GM23338 (cell line): ENCODE measurements at places on chromosomes 5 and 9. TPM values are rescaled to one million over a fixed set of nuclear protein-coding genes. Genes with fewer than 3 reads are reported as not detected.

- H3K4me3 ChIP-seq = no peak overlapping the region
- 0 out of 2 replicates have a peak, but pooled peaks cover 4% of the 10 kb centered on the region for H3K4me1 ChIP-seq
- DNase-seq = no peak
- H3K27me3 ChIP-seq = no peaks in the 10 kb centered on the region; the same call in 1 of the 2 replicates
- no peaks in the 10 kb centered on the region for H3K36me3 ChIP-seq
- H3K27ac ChIP-seq = no peak overlapping the region
These were observed 66.7 kb downstream of the PSD2 start for GRCh38 chr5:139862313-139862712.

DNA sequence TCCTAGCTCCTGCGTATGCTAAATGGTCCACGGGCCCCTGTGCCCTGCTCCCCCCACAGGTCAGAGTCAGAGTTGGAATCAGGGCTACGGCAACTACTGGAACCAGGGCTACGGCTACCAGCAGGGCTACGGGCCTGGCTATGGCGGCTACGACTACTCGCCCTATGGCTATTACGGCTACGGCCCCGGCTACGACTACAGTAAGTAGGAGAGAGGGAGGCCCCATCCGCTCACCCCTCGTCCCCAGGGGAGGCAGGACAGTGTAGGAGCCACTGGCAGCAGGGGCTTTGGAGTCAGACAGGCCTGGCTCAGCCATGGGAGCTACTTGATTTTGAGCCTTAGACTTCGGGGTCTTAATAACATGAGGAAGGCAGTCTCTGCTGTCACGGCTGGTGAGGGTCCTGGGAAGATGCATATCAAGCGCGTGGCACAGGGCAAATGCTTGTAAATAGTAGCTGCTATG lies 5.8 kb downstream of the HNRNPAB start:
- peak overlapping the region; percentile 32; the same call in 1 of the 2 replicates for H3K27ac ChIP-seq
- peak; percentile 38 for DNase-seq
- no peaks in the 10 kb centered on the region for H3K27me3 ChIP-seq
- peaks cover 64% of the 10 kb centered on the region for H3K36me3 ChIP-seq

- H3K27me3 ChIP-seq = no peaks in the 10 kb centered on the region
- no peak for DNase-seq
- peaks cover 27% of the 10 kb centered on the region for H3K4me1 ChIP-seq
These were observed 176.5 kb upstream of the SLC24A2 start for GRCh38 chr9:19965336-19965735.

CDO1 gene
- polyA plus RNA-seq = 22.7 and 24.5 TPM in 2 replicates

DNA sequence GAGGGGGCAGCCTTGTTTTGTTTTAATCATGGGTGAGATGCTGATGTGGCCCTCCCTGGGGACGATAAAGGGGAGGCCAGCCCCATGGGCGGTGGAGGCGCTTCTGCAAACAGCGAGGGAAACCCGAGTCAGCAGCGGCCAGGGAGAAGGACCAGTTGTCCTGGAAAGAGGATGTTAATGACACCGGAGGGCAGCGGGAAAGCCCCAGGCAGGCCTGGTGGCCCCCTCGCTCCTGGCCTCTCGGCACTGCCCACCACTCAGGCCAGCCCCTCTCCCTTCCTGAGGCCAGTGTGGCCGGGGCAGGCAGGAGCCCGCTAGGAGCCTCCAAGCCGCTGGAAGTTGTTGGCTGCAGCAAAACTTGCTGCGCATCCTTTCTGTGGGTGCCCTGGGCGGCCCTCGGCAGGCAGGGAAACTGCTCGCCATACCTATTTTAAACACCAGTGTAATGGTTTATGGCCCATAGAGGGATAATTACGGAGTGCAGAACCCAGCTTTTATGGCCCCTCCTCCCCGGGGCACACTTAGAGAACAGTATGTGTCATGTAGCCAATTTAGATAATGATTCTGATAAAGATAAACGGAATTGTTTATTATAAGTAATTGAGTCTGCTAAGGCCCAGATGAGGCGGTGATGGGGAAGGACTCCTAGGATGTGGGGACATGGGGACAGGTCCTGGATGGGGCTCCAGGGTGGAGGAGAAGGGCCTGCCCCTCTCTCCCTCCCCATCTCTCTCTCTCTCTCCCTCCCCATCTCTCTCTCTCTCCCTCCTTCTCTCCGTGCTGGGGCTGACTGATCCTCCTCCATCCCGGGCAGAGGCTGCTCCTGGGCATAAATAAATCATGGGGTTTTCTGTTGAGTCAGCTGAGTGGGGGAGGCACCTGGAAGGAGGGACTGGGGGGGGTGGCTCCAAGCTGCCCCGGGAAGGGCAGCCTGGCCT lies 36.9 kb downstream of the LMX1B start:
- no peak overlapping the region for H3K27ac ChIP-seq
- no peaks in the 10 kb centered on the region for H3K27me3 ChIP-seq
- DNase-seq = no peak
- H3K4me3 ChIP-seq = no peak overlapping the region

- no peak overlapping the region for H3K27ac ChIP-seq
- no peak overlapping the region for H3K4me3 ChIP-seq
- no peaks in the 10 kb centered on the region for H3K4me1 ChIP-seq
- H3K27me3 ChIP-seq = no peaks in the 10 kb centered on the region
- H3K36me3 ChIP-seq = no peaks in the 10 kb centered on the region
These were observed 382.6 kb downstream of the KDM4C start for GRCh38 chr9:7140401-7140800.

- H3K4me3 ChIP-seq = no peak overlapping the region
- H3K27ac ChIP-seq = no peak overlapping the region
- H3K4me1 ChIP-seq = no peaks in the 10 kb centered on the region
- DNase-seq = no peak
- no peaks in the 10 kb centered on the region for H3K36me3 ChIP-seq
- no peaks in the 10 kb centered on the region for H3K27me3 ChIP-seq
These were observed 611.7 kb upstream of the FTMT start for GRCh38 chr5:121239951-121240350.

ZNF608 gene
- 20.0 and 20.5 TPM in 2 replicates for polyA plus RNA-seq

DNA sequence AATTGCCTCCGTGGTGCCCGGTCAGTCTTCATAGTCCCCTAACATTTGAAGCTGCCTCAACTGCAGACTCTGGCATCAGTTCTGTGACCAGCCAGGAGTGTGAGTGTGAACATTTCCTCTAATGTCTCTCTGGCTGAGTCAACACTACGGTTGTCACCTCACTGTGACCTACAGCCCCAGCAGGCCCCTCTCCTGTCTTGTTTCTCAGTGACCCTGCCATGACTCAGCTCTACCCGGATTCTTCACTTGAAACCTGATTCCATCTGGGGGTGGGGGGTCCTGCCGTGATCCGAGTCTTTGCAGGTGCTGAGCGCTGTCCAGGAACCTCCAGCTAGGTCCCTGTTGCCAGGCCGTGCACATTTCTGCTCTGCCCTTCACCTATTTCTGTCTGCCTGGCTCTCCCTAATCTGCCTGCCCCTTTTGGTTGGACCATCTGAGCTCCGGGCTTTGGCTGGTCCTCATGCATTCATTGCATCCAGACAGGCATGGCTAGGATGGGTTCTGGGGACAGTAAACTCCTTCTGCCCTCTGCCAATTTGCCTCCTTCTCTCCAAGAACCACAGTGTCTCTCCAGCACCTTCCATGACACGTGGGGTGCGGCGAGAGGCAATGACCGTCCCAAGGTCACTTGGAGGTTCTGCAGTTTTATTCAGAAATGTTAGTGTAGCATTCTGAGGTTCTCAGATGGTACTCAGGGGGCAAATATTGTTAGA lies 24.2 kb downstream of the STC2 start:
- H3K36me3 ChIP-seq = no peaks in the 10 kb centered on the region; the same call in none of the 2 replicates
- H3K27me3 ChIP-seq = no peaks in the 10 kb centered on the region
- no peak overlapping the region for H3K27ac ChIP-seq
- H3K4me3 ChIP-seq = peak overlapping the region; percentile 35; the same call in 1 of the 2 replicates

DNA sequence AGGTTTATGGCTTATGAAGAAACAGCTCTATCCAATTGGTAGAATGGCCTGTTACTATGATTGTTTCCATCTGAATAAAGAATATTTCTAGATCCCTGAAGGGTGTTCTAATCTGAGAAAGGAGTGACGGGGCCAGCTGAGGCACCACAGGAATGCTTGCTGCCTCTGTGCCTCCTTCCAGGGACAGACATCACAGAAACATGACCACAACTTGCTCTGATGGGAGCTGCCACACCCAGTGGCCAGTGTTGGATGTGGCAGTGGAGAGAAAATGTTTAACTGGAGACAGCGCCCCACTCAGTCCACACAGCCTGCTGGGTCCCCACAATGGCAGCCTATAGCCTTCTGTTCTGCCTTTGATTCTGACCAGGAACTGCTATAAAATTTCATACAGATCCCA lies 38.6 kb upstream of the TESK1 start:
- no peak overlapping the region for H3K27ac ChIP-seq
- DNase-seq = no peak
- H3K4me3 ChIP-seq = no peak overlapping the region
- no peaks in the 10 kb centered on the region for H3K4me1 ChIP-seq

CDK9 gene
- polyA plus RNA-seq = 49.7 and 58.5 TPM in 2 replicates

GRCh38 chr5:139709582-139710318 lies 61.6 kb downstream of the CXXC5 start:
- H3K27me3 ChIP-seq = peaks cover 12% of the 10 kb centered on the region
- DNase-seq = peak; percentile 86
- H3K4me3 ChIP-seq = peak overlapping the region; percentile 76
- peak overlapping the region; percentile 88 for H3K27ac ChIP-seq
- no peaks in the 10 kb centered on the region for H3K36me3 ChIP-seq
- peaks cover 40% of the 10 kb centered on the region for H3K4me1 ChIP-seq

DNA sequence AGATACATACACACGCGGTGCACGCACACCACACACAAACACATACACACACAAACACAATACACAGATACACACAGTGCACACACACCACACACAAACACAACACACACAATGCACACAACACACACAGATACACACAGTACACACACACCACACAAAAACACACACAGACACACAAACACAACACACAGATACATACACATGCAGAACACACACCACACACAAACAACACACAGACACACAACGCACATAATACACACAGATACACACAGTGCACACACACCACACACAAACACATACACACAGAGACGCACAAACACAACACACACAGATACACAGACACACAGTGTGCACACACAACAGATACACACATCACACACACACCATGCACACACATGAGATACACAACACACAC lies 5.9 kb upstream of the CCDC187 start:
- no peak for DNase-seq
- no peak overlapping the region for H3K4me3 ChIP-seq
- no peaks in the 10 kb centered on the region for H3K27me3 ChIP-seq
- H3K4me1 ChIP-seq = no peaks in the 10 kb centered on the region
- no peak overlapping the region for H3K27ac ChIP-seq

GRCh38 chr5:139733698-139734538 lies 61.7 kb upstream of the PSD2 start:
- no peak overlapping the region for H3K4me3 ChIP-seq
- H3K27ac ChIP-seq = no peak overlapping the region
- no peaks in the 10 kb centered on the region for H3K27me3 ChIP-seq
- no peaks in the 10 kb centered on the region for H3K36me3 ChIP-seq

TSLP gene
- polyA plus RNA-seq = 1.5 and 2.1 TPM in 2 replicates

NEUROG1 gene
- polyA plus RNA-seq = 0.16 TPM in 1 of 2 replicates, not detected in the other

DNA sequence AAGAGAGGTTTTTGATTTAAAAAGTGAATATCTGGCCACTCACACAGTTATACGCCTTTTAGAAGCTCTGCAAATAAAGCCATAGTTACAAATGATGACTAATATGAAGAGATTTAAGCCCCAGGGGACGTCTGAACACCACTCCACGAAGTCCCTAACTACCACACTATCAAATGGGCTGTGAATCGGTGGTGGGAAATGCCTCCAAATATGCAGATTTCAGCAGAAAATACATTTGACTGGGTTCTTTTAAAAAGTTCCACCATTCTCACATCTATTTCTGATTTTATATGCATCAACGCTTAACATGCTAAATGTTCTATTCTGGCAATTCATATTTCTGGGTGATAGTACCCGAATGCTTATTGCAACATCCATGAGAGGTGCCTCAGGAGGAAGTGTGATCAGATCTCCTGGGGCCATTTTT lies 22.5 kb downstream of the TICAM2 start:
- H3K4me1 ChIP-seq = no peaks in the 10 kb centered on the region
- no peak overlapping the region for H3K27ac ChIP-seq
- H3K36me3 ChIP-seq = no peaks in the 10 kb centered on the region

SYNPO gene
- polyA plus RNA-seq = 0.16 and 0.38 TPM in 2 replicates
